ENCODE measurements at places on chromosomes 7 and 10.

DNA sequence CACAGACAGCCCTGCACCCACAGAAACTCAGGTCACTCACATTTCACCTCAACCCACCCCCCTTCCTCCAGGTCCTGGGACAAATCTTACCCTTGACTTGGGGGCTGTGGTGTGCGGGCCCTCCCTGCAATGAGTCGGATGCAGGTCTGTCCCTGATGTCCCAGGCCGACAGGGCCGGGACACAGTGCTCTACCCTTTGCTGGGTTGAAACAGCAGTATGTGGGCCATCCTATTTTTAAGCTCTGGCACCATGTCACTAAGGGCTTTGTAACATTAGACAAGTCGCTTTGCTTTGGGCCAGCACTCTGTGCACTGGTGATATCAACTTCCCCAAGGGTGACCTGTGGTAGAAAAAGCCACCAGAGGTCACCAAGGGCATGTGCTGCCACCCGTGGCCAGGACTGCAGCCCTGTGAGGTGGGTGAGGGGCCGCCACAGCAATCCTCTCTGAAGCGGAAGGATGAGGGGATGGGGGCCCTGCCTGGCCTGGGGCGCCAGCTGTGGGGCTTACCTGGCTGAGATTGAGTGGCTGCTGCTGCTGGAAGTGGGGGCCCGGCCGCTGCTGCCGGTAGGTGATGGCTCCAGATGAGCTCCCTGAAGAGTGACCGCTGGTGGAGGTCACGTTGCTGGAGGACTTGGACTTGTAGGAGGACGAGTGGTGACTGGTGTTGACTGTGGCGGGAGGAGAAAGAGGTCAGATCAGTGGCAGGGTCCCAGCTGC is 51.3 kb downstream of the CLEC2L start:
- no peak for DNase-seq

DNA sequence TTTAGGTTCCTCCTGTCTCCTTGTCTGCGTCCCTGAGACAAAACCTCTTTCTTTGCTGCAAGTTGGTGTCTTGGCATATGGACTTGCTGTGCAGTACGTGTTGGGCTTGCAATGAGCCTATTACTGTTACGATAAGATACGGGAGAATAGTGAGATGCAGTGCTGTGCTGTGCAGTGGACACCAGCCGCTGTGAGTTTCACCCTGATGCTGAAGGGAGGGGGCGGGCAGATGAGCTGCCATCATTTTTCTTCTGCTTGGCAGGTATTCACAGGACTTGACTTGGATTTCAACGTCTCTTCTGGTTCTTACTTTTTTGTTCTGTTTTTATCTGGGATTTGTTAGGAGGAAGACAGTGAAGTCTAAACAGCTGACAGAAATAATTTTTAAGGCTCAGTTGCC is 257.1 kb upstream of the PITRM1 start:
- no peak for DNase-seq

DNA sequence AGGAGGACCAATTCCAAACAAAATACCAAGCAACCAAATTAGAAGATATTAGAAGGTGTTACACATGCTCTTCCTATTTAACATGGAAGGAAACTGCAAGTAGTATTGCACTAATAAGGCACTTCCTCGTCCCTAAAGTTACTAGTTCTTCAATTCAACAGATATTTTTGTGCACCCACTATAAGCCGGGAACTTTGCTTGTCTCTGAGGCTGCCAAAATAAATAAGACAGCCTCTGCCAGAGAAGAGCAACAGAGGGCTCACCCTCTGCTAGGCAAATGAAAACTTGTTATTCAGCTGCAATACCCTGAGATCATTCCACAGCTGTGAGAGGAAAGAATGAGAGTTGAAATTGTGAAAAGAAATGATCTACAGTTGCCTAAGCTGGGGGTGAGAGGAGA is 37.4 kb upstream of the GSAP start:
- DNase-seq = no peak

DNA sequence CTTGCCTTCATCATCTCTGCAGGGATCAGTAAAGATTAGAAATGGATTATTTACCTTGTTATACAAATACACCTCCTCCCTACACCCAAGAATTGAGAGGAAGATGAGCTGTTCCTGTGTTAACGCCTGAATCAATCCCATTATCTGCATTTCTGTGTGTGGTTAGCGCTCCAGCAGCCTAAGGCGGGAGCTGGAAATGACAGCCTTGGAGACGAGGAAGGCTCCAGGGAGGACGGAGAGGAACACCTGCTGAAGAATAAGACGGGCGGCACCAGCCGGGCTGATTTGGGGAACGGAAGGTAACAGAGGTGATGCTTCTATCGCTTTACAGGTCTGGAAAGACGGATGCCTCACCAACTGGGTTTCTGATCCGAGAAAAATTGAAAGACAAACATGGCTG is 34.2 kb upstream of the DDC start:
- DNase-seq = no peak

- DNase-seq = no peak
Measured at GRCh38 chr7:110281362-110281761, 809.6 kb upstream of the LRRN3 start.

GRCh38 chr7:143387156-143387975 is 6.2 kb downstream of the ZYX start:
- DNase-seq = no peak

DNA sequence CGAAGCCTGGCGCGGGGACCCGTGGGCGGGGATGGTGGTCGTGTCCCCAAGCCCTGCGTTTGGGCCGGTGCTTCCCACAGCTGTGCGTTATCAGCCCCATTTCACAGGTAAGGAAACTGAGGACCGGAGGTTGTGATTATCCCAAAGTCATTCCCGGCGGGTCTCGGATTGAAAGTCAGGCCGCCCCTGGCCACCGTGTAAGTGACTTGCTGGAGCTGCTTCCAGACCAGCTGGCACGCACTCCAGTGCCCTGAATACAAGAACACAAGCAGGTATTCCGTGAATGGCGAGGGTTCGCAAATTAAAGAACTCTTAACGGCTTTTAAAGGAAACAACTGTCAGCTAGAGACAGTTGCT is 675 bp upstream of the ATE1 start:
- no peak for DNase-seq

DNA sequence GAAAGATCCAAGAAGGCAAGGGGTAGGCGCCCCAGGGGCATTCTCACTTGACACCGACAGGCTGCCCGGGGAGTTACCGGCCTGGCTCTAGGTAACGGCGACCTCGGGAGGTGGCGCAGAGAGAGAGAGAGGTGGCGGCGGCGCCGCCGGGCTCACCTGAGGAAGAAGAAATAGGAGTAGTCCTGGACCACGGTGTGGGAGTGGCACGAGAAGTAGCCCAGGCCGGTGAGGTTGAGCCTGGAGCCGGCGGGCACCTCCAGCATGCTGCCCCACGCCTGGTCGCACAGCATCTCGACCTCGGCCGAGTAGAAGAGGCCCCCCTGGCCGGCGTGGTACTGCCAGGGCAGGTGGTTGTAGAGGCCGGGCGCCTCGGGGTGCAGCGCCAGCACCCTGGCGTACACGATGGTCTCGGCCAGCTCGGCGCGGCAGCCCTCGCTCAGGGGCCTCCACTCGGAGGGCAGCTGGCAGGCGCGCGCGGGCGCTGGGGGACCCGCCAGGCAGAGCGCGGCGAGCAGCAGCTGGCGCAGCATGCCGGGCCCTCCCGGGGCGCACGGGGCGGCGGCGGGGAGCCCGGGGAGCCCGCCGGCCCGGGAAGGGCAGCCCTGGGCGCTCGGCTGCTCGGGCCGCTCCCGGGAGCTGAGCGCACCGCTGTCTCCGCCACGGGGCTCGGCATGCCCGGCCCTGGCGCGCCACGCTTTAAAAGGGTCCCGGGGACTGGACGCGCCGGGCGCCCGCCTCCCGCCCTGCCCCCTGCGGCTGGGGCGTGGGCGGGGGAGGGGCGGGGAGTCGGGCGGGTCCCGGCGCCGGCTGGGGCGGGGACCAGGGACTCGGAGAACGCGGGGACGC is at the start of gene CCDC3:
Gene CCDC3, minus strand, starts transcription at position 673 of the 846 bp plus-strand sequence. Its CDS starts 143 bp downstream, at position 530.
- no peak for DNase-seq

GRCh38 chr7:127254163-127254684 is 1.5 kb upstream of the GRM8 start:
- DNase-seq = no peak

- no peak for DNase-seq
Measured at GRCh38 chr10:16519250-16519907, 2.3 kb downstream of the C1QL3 start.

DNA sequence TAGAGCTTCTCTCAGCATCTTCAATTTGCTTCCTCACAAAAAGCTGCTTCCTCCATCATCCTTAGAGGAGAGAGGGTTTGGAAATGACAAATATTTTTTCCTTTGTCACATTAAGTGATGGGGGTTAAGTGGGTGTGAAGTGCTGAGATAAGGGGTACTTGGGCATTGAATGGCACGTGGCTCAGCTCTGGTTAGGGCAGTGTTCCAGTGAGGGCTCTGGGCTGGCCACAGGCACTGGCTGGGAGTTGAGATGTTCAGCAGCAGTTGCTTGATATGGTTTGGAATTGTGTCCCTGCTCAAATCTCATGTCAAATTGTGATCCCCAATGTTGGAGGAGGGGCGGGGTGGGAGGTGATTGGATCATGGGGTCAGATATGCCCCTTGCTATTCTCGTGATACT is 33.7 kb upstream of the CHCHD3 start:
- no peak for DNase-seq

DNA sequence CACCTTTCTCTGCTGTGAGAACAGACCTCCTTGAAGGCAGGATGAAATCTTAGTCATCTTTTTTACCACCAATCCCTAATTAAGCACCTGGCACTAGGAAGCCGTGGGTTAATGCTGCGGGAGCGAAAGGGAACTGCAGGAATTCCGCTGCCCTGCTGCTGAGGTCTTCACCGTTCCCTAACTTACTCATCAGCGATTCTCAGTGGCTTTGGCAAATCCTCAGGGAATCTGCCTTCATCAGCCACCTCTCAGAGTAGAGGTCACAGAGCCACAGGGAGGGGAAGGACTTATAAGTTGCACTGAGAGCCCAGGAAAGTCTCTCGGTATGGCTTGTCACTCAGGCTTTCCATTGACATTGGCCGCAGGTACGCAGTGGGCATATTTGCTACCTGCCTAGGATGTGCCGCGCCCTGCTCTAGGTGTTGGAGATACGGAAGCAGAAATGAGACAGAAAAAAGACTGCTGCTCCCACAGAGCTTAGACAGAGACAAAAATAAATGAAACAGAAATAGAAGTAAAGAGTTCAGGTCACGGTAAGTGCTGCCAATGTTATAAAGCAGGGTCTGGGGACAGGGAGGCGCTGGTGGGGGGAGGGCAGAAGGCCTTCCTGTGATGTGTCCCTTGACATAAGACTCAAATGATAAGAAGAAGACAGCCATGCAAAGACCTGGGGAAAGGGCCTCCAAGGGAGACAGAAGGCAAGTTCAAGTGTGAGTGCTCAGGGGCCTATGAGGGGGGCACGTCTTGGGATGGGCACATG is 72.6 kb upstream of the OPALIN start:
- no peak for DNase-seq

DNA sequence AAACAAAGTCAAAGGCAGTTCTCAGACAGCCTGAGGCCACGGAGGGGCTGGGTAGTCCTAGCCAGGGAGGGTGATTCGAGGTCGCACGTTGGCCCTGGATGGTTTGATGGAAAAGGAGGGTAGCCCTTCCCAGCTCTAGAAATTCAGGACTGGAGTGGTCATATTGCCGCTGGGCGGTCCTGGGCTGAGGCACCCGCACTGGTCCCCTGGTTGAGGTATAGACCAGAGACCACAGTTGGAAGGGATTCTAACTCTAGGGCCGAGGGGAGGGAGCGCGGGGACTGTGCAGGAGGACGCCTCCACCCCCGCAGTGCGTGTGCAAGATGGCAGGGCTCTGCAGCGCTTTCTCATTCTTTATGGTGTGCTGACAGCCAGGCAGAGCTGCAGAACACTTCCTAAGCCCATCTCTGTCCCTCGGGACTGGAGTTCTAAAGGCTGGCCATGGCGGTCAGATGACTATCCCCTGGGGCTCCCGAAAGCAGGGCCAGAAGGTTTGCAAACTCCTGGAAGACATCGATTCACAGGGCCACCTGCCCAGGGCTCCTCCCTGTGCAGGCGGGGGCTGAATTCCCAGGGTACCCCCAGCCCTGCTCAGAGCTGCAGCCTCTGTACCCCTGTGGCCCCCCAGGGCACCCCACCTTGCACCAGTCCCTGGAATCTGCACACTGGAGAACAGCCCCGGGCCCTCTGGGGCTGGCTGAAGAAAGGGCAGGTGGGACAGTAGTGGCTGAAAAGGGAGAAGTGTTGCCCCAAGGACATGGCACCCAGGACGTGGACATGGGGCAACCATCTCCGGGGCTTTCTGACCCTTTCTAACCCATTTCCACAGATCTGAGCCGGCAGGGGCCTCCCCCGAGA is 51.0 kb upstream of the ELN start:
- peak; percentile 94 for DNase-seq

GRCh38 chr7:14691034-14691433 is 211.5 kb downstream of the DGKB start:
- no peak for DNase-seq

- peak; percentile 72 for DNase-seq
Measured at GRCh38 chr10:68156373-68157185, 47.3 kb downstream of the MYPN start.

GRCh38 chr7:80781146-80781545 is 137.7 kb downstream of the SEMA3C start:
- no peak for DNase-seq

DNA sequence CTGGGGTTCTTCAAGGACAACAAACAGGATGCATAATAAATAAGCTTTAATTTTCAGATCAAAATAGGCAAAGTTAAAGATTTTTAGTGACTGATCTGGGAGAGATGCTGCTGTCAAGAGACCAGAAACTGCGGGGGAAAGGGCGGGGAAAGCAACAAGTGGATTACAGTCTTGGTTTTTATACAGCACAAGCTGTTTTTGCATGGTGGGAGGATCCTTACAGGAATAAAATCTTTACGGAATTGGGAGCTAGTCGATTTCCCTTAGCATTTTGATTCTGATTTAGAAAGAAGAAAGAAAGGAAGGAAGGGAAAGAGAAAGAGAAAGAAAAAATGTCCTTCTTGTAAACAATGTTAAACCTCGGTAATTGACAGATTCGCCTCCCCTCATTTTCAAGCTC is 242.3 kb upstream of the SP8 start:
- no peak for DNase-seq

- peak; percentile 61 for DNase-seq
Measured at GRCh38 chr7:132757783-132758182, 181.5 kb upstream of the PLXNA4 start.

DNA sequence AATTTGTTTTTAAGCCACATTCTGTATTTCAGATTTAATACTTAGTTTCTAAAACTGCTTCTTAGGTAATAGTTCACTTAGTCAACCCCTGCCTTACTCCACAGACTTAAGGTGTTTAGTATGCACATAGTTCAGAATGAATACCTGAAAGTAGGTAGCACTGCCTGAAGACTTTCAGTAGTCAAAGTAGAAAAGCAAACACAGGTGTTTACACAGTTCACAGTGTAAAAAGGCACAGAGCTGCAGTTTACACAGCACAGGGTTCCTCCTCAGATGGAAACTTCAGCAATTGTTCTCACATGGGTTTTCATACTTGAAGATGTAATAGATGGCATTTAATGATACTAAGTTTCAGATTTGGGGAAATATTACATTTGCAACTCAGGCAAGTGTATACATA is 3.1 kb upstream of the PKD1L1 start:
- DNase-seq = no peak

GRCh38 chr7:24617957-24618616 is 44.8 kb downstream of the PALS2 start:
- no peak for DNase-seq

Data from fibroblast of skin of right quadriceps (primary cell).